Mammary epithelial cell (primary cell): ENCODE measurements at places on chromosomes 4 and X. TPM values are rescaled to one million over a fixed set of nuclear protein-coding genes. Genes with fewer than 3 reads are reported as not detected.

Gene LRRC66
- total RNA-seq = 0.50 TPM

Gene SATL1
- 0.14 TPM in 1 of 2 replicates, not detected in the other for total RNA-seq

Gene CASP6
- 45.5 TPM for total RNA-seq

Gene MAGED4B
- 2.3 TPM for total RNA-seq

Gene UVSSA
- total RNA-seq = 33.2 and 37.8 TPM in 2 replicates

Gene HEPH
- 5.7 and 6.5 TPM in 2 replicates for total RNA-seq

Gene ZCCHC13
- not detected in 2 replicates for total RNA-seq

Gene CXorf49
- total RNA-seq = not detected

Gene C4orf46
- total RNA-seq = 6.3 and 9.2 TPM in 2 replicates

Gene F8A1
- total RNA-seq = 2.8 TPM

Gene FGF5
- total RNA-seq = 1.3 and 2.9 TPM in 2 replicates

Gene CT55
- not detected for total RNA-seq

Gene C1QTNF7
- not detected for total RNA-seq

Gene NDNF
- total RNA-seq = under 0.01 TPM

Gene ADAM29
- not detected for total RNA-seq

Gene TMEM31
- total RNA-seq = not detected
